ENCODE measurements at places on chromosomes 16 and 17.

GRCh38 chr17:44928136-44928535 lies 12.8 kb upstream of the GFAP start:
- peak; percentile 24 for DNase-seq

DNA sequence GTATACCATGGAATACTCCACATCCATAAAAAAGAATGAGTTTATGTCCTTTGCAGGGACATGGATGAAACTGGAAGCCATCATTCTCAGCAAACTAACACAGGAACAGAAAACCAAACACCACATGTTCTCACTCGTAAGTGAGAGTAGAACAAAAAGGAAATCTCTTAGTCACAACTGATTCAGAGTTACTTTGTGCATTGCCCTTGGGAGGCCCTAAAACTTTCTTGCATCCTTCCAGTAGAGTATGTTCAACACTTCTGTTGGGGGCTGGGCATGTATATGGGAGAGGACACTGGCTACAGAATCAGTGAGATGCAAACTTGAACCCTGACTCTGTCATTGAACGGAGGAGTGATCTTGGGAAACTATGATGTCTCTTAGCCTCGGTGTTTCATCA lies 147.4 kb upstream of the IRX5 start:
- no peak for DNase-seq

DNA sequence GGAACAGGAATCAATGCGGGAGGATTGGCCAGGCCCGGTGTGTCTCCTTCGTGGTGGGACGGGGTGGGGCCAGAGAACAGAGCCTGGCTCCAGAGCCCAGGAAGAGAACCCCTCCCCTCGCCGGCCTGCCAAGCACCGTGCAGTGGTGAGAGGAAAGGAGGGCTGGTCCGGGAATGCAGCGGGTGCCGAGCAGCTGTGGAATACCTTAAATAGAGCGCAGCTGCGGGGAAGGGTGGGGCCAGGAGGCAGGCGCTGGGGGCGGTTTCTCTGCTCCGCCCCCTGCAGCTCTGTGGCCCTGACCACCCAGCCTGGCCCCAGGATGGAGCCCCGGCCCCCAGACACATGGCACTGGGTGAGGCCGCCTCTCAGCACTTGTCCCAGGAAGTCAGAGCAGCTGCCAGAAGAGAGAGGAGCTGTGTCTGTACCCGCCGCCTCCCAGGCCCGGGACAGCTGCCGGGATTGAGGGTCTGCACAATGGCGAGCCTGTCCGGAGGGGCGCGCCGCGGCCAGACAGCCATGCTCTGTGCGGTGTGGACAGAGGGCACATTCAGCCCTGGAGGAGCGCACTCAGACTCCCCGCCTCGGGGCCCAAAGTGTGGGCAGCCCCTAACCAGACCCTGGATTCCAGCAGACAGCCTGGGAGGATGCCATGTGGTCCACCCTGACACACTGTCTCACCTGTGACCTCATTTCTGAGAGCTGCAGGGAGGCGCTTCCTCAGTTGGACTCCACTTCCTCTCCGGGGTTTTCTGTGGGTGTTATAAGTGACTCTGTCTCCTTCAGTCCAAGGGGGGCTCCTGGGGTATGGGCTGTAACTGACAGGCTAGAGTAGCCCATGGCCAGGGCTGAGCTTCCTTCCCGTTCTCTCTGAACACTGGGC lies 268.8 kb downstream of the SEC14L1 start:
- DNase-seq: peak; percentile 79

DNA sequence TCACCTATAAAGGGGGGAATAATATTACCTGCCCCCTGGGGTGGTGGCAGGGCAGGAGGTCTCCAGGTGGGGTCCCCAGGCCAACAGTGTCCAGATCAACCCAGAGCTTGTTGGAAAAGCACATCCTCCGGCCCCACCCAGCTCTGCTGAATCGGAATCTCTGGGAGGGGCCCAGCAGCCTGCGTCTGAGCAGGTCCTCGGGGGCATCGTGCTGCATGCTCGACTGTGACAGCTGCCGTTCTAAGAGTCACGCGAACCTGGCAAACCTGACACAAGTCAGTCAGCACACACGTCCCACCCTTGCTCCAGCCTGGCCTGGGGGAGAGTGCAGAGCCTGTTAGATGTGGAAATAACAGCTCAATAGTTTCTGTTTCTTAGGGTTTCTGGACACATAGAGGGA lies 72.3 kb downstream of the CRISPLD2 start:
- no peak for DNase-seq

DNA sequence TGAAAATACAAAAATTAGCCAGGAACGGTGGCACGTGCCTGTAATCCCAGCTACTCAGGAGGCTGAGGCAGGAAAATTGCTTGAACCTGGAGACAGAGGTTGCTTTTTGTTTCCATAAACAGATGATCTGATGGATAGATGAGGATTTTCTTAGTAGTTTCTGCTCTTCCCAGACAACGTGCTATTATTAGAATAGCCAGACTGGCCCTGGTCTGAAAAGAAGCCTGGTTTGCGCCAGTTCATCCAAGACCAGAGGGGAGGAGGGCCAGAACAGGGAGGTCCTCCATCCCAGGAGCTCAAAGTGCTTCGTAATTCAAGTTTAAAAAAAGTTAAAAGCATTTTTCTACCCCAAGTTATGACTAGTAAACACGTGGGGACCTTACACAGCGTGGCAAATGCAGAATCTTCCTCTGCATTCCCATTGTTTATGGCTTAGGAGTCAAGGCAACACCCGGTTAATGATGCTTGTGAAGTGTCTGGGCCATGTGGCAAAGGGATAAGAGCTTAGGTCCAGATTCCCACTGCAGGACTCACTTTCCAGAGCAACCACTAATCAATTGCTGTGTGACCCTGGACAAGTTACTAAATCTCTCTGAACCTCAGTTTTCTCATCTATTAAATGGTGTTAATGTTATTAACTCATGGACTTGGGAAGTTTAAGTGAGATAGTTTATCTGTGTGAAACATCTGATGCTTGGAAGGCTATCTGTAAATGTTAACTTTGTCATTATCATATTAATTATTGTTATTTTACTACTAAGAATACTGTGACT lies 205.4 kb downstream of the CCDC182 start:
- DNase-seq: no peak

DNA sequence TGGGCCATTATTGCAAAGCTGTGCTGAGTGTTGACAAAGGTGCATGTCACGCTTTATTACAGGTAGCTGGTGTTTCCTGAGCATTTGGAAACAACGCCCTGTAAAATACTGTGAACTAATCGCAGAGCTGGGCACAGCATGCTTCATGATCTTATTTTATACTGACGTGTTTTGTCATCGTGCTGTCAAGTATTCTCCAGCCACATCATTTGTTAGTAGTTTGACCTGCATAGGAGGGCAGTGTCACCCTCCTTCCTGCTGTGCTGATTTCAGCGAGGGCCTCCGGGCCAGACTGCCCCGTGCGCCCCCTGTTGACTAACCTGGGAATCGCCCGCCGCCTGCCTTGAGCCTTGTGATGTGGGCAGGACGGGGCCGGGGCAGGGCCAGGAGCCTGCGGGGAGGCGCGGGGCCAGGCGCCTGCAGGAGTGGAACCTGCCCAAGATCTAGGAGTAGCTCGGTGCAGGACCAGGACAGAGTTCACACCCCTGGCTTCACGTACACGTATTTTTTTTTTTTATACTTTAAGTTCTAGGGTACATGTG lies 820.7 kb downstream of the KCNJ18 start:
- no peak for DNase-seq

- no peak for DNase-seq
Observed at GRCh38 chr17:75571885-75572215, 15.8 kb upstream of the MYO15B start.

- DNase-seq: peak; percentile 69
Observed at GRCh38 chr17:82931699-82932517, 92.1 kb upstream of the ZNF750 start.

DNA sequence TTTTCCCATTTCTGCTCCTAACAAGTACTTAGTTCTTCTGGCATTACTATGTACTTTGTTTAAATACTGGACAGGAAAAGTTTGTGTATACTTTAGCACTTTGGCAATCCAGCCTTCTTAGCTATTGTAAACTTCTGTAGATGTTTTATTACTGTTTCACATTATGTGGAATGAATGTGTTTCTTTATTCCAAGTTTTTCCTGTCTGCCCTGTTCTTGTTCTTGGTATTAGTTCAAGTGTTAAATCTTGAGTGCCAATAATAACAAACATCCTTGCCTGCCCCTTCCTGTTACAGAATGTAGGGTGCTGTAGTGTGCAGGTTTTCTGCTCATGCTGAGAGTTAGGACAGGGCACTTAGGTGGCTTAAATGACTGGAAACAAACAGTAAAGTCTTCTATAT lies 7.3 kb upstream of the CAPNS2 start:
- no peak for DNase-seq

GRCh38 chr16:68860978-68861892 lies 17.9 kb downstream of the TANGO6 start:
- DNase-seq: no peak

DNA sequence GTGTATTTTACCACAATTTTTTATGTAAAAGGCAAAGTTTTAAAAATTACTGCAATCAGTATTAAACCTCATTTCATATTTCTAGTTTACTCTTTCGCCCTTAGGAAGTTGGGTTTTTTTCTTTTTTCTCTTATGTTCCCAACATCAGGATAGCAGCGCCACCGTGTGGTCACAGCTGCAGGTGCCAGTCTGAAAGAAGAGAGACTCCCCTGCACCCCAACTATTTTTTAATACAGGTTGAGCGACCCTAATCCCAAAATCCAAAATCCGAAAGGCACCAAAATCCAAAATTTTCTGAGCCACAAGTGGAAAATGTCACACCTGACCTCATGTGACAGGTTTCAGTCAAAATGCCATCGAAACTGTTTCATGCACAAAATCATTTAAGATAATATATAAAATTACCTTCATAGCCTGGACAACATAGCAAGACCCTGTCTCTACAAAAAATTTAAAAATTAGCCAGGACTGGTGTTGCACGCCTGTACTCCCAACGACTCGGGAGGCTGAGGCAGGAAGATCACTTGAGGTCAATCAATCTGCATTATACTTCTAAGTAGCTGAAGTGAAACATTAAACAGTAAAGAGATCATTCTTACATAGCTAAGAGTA lies 21.8 kb upstream of the ASGR2 start:
- peak; percentile 67 for DNase-seq

- DNase-seq: peak; percentile 52
Observed at GRCh38 chr17:50043290-50044148, 12.4 kb upstream of the ITGA3 start.

GRCh38 chr17:46817151-46817900 lies 1.2 kb downstream of the WNT3 start:
- DNase-seq: no peak

- DNase-seq: no peak
Observed at GRCh38 chr16:25020112-25020631, 5.0 kb upstream of the ARHGAP17 start.

- DNase-seq: no peak
Observed at GRCh38 chr16:1539720-1540555, 6.5 kb downstream of the TMEM204 start.

DNA sequence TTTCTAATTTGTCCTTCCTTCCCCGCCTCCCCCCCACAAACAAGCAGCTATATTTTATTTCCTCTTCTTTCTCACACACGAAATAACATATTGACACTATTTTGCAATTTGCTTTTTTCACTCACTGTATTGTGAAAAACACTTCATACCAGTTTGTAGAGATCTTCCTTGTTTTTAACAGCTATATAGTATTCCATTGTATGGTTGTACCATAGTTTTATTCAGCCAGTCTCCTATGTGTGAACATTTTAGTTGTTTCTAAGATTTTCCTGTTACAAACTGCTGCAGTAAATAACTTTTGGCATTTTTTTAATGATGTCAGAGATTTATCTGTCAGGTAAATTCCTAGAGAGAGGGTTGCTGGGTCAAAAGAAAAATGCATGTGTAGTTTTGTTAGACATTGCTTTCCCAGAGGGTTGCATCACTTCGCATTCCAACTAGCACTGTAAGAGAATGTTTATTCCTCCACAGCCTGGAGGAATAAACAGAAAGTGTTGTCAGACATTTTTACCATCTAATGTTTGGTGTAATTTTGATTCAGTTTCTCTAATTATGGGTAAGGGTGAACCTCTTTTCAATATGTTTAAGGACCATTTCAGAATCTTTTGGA lies 101.2 kb downstream of the MRTFB start:
- DNase-seq: no peak

DNA sequence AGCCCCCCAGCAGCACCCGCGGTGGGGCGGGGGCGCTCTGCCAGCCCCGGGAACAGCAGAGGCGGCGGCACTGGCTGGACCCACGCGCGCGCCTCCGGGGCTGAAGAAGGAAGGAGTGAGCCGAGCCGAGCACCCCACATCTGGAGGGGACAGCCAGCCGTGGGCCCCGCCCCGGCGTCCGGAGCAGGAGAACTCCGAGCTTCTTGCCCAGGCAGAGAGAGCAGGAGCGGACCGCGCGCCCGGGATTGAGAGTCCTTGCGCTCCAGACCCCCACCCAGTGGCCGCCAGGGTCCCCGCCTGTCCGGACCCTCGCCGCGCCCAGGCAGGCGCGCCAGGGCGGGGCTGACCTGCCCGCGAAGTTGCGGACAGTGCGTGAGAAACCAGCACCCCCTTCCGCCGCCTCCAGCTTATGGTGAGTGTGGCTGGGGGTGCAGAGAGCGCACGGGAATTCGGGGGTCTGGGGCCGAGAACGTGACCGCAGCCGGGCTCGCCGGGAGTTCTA lies 921.9 kb upstream of the EEF2KMT start:
- no peak for DNase-seq

GRCh38 chr17:18356624-18357023 lies 6.7 kb downstream of the SHMT1 start:
- peak; percentile 19 for DNase-seq

GRCh38 chr16:1791256-1791942 lies 2.1 kb downstream of the IGFALS start:
- no peak for DNase-seq

- no peak for DNase-seq
Observed at GRCh38 chr16:10088380-10088793, 93.8 kb downstream of the GRIN2A start.

- DNase-seq: no peak
Observed at GRCh38 chr17:39132192-39132610, 19.2 kb downstream of the PLXDC1 start.

DNA sequence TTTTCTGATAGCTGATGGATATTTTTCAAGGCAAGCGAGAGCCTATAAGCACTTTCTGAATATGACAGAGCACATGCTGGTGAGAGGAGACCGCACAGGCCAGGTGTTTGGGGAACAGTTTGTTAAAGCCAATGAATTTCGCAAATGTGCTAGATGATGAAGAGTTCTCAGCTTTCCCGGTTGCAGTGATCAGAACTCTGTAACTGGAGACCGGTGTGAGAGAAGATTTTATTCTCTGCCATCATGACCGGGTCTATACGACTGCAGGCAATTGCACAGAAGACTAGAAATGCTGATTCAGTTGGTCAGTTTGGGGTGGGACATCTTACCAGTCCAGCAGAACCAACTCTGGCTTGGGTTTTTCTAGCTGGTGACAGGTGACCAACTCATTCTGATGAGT lies 25.4 kb downstream of the SMTNL2 start:
- DNase-seq: no peak

All from breast epithelium (tissue), 4 donors.